Posterior cingulate gyrus (tissue), 11 donors: ENCODE measurements at places on chromosomes 13 and 19.

GRCh38 chr19:13169769-13170168 lies 19.6 kb downstream of the IER2 start:
- DNase-seq: no peak

DNA sequence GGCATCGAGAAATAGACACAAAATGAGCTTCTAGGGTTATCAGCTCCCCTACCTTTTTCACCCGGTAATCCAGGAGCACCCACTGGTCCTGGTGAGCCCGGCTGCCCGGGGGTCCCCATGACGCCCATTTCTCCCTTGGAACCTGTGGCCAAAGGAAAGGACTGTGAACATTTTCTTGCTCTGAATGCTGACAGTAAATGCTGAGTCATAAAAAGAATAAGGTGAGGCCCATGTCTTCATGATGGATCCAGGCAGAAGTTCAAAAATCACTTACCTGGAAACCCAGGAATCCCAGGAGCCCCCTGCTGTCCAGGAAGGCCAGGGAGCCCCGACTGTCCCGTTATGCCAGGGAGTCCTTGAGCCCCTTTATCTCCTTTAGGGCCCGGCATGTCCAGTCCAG lies 129.2 kb downstream of the COL4A1 start:
- DNase-seq: no peak

DNA sequence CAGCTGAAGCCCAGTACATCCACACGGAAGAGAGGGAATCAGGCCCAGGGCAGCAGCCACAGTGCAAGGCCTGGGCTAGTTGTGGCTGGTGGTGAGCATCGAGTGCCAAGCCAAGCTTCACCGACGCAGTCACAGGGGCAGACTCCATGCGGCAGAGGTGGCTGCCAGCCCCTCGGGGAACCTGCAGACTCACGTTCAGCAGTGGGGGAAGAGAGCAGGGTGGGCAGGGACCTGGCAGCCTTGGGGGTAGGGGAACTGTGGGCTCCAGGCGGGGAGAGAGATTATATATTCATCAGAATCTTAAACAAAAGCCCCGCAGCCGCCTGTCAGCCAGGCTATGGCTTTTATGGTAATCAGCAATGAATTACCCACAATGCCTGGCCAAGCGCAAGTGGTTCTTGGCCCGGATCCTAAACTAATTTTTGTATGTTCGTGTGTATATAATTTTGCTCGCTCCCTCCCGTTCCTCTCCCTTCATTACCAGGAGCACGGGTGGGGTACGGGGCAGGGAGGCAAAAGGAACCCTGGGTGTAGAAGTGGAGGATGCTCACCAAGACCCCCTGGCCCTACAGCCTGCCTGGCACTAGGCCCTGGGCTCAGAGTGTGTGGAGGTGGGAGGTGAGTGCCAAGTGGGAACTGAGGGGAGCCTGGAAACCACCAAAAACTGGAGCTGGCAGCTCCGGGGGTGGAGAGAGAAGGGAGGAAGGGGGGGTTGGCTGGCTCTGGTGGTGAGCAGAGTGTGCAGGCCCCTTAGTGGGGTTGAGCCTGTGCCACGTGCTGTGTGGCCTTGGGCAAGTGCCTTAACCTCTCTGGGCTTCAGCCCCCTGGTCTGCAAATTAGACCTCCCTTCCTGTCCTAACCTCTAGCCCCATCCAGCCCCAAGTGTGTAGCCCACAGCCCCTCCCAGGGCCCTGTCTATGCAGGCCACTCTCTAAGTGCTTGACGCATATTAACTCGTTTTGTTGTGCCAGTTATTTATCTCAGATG lies 31.9 kb downstream of the PTPRS start:
- peak; percentile 75 for DNase-seq

- no peak for DNase-seq
Observed at GRCh38 chr13:99587893-99588606, 86.8 kb downstream of the TM9SF2 start.

DNA sequence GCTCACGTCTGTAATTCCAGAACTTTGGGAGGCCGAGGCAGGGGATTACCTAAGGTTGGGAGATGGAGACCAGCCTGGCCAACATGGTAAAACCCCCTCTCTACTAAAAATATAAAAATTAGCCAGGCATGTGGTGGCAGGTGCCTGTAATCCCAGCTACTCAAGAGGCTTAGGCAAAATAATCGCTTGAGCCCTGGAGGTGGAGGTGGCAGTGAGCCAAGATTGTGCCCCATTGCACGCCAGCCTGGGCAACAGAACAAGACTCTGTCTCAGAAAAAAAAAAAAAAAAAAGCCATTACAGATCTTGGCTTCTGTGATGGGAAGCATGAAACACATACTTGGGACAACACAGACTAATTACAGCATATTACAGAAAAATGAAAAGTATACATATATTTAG lies 1404.5 kb upstream of the SPRY2 start:
- DNase-seq: peak; percentile 62

- no peak for DNase-seq
Observed at GRCh38 chr19:32800754-32801153, 68.8 kb downstream of the SLC7A9 start.

DNA sequence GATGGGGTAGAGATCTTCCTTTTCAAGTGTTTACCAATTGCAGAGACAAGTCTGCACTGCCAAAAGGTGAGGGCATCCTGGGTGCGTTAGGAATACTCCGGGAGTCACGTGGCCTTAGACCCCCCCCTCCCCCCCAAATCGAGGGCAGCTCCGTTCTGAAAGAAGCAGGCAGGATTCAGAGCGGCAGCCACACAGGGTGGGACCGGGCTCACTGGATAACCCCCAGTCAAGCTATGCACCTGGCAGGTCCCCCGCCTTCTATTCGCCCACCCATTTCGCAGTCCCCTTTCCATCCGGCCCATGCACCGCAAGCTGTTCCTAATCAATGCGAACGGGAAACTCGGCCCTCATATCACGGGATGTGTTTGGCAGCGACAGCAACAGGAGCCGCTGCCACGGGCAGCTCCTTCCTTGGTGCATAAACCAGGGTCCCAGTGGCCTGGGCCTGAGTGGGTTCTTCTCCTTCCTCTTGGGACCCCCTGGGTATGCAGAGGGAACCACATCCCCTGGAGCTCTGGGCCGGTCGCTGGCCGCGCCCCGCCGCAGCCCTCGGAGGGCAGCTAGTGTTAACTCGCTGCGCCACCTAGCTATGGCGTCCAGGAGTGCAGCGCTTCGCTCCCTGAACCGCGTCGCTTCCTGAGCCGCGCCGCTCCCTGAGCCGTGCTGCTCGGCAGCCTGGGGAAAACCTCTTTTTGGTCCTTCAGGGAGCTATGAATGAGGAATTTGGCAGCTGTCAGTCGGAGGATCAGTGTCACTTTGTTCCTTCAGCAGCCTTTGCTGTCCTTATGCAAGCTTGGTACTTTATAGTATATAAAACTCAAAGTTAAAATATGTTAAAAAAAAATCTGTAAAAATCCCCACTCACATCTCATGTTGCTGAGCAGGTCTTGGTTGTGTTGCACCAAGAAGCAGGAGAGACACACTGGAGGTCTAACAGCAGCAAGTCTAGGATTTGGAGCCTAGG lies 41.4 kb downstream of the LYL1 start:
- DNase-seq: peak; percentile 92

- no peak for DNase-seq
Observed at GRCh38 chr13:90675129-90675528, 672.4 kb upstream of the MIR17HG start.

DNA sequence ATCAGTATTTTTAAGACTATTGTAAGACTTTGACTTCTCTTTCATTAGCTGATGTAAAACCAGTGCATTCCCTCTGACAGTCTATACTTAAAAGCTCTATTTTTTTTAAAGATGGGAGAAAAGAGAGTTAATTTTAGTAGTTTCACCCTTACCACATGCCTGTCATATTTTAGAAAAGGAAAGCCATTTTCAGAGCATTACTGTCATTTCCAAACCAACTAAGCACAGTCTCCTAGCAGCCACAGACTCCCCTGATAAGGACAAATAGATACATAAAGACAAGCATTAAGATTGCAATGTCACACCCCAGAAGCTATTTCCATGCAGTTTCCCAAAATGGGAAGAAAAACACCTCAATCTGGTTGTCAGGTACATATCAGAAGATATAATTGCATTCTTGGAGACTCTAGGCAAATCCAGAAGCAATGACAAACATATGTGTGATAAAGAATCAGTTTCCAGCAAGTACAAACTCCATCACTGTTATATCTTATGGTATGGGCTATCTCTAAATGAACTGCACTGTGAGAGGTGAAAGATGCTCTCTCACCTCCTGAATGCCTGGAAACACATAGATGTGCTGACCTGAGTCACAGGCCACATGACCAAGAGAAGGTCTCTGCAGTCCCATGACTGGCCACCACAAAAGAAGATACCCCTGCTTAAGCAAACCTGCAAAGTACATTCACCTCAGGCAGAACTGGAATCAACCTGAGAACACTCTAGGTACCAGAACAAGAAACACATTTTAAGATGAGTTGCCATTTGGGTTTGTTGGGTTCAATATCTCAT lies 303.3 kb downstream of the POU4F1 start:
- no peak for DNase-seq

DNA sequence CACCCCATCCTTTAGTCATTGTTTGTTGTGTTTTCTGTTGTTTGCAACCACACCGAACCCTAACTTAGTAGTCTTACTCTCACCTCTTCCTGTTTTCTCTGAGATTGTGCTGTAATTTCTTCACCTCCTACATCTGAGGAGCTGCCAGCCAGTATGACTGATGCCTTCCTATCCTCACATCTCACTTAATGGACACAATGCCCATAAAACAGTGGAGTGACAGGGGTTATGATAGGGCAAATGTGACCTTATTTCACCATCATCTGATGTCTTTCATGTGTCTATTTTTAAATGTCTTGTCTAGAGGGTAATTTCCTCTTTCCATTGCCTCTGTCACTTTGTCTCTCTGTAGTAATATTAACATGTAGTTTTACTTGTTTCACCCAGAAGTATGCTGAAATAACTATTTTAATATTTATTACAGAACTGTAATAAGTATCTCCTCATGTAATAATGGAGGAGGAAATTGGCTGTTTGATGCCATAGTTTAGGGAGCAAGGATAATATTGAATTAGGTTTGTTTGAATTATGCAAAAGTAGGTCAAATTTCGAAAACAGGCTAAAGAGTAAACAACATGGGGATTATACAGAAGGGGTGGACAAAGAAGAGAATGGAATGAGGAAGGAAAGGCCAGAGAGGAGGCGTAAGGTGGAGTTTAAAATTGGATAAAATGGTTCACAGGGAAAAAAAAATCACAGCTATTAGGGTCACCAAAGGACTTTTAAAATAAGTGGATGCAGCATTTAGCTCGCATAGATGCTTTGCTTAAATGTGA lies 103.5 kb upstream of the SPRY2 start:
- DNase-seq: no peak

GRCh38 chr19:55669418-55670279 lies 5.4 kb upstream of the EPN1 start:
- DNase-seq: no peak

- no peak for DNase-seq
Observed at GRCh38 chr19:35120492-35120891, 4.9 kb downstream of the FXYD3 start.

DNA sequence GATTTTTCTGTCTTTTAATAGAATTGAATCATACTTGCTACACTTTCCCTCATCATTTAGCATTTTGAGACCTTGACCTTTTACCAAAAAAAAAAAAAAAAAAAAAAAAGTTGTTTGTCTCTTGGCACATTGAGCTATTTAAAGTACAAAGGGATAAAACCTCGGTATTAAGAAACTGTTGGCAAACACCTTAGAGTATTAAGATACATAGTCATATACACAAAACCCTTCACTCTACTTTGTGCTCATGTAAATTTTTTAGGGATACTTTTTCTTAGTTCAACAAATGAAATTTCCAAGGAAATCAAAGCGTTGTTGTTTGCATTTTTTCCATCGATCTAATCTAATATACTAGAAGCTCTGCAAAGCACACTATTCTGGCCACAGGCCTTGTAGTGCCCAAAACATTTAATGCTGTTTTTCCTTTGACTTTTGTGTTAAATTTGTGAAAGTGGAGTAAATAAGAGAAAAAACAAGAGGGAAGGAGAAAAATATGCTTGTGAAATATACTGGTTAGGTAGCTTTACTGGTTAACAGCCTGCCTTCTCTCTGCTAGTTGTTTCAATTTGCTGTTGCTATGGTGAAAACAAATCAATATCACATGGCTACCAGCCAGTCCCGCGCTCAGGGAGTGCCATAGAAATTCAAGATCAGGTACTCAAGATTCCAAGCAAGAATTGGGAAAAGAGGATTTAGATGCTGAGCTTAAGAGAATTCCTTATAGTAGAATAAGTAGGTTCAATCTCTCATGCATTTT lies 2.6 kb downstream of the MBNL2 start:
- DNase-seq: no peak

GRCh38 chr19:50982186-50982585 lies 1.5 kb downstream of the KLK7 start:
- DNase-seq: no peak

- DNase-seq: no peak
Observed at GRCh38 chr13:89097994-89098393, 1426.8 kb downstream of the SLITRK5 start.

DNA sequence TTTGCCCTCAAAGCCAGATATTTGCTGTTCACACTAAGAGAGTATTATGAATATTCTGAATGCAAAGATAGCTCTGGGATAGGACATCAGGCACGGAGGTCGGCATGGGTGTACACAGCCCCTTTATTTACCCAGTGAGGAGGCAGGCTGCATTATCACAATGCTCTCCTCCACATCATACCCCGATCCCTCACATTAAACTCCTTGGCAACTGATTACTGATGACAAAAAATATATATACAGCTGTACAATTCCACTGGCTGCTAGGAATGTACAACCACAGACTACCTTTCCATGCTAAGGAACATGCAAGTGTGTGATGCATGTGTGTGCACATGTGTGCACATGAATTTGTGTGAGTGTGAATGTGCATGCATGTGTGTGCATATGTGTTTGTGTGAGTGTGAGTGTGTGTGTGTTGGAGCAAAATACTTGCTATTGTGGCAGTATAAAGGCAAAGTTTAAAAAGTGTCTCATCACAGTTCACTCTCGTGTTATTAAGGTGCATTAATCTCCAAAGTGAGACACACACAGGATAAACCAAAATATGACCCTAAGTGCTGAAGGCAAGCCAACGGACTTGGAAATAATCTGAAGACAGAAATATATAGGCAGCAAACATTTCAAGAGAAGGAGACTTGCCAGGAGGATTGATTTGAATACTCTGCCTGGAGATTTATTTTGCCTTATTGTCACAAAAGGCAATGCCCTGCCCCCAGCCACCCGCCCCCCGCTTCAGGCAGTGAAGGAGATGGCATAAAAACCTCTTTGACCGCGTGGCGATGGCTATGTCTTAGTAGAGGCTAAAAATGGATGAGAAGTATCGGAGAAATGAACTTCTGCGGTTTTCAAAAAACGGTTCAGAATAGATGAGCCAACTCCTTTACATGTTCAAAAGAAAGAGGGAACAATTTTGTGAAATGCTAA lies 274.8 kb downstream of the TSHZ3 start:
- DNase-seq: no peak
